ENCODE measurements at places on chromosomes 16 and 17.

DNA sequence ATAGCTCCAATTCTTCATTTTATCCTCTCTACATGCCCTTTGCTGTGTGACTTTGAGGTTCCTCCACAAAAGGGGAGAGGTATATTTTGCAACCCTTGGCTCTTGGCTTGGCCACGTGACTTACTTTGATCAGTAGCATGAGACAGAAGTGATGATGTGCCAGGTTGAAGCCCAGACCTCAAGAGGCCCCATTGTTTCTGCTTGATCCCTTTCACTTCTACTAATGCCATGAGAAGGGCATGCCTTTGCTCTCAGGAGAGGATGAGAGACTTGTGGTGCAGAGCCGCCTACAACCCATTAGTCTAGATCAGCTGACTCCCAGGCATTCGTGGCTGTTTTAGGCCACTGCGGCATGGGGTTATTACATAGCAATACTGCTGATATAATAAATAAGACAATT is 356.2 kb upstream of the SALL1 start:
- no peak for DNase-seq

DNA sequence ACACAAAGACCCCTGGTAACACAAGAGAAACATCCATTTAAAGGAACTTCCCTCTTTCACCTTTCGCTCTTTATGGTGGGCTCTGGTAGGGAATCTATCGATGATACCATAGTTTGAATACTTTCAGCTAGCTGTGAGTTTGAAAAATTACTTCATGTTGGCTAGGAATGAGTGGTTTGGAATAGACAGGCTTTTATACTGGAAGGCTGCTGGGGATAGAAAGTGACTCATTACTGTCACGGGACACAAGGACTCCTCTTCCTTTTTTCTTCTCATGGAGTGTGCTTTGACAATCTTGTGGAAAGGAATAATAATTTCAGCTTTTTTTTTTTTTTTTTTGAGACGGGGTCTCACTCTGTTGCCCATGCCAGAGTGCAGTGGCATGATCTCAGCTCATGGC is 76.9 kb downstream of the CYB561 start:
- no peak for DNase-seq

DNA sequence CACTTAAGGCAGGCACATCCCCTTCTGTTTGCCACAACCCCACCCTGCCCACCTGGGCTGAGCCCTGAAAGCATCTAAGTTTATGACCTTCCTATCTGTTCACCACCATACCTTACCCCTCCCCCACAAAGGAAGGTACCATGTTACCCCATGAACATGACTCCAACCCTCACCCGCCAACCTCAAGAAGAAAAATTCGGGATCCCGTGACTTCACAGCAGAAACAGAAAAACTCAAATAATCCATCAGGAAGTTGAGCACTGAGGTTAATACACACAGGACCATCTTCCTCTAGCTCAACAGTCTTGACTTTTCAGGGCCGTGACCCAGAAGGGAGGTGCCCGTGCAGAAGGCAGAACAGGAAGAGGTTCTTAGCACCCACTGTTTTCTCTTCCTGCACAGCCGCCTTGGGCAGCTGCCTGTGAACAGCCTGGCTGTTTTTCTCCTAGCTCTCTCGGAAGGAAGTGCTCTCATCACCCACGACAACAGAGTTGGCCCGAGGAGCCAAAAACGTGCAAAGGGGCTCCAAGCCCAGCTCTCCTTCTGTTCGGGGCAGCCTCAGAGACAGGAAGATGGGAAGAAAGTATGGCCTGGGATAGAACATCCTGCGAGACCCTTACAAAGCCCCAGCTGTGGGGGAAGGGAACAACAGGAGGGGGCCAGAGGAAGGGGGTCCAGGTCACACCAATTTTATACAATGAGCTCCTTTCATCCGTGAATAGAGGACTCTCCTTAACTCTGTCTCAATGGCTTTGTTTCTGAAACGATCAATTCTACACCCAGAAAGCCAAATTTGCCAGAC is 101.1 kb downstream of the XYLT1 start:
- DNase-seq, result peak; percentile 57

- no peak for DNase-seq
These were observed 94.0 kb upstream of the CDH5 start for GRCh38 chr16:66272461-66272860.

DNA sequence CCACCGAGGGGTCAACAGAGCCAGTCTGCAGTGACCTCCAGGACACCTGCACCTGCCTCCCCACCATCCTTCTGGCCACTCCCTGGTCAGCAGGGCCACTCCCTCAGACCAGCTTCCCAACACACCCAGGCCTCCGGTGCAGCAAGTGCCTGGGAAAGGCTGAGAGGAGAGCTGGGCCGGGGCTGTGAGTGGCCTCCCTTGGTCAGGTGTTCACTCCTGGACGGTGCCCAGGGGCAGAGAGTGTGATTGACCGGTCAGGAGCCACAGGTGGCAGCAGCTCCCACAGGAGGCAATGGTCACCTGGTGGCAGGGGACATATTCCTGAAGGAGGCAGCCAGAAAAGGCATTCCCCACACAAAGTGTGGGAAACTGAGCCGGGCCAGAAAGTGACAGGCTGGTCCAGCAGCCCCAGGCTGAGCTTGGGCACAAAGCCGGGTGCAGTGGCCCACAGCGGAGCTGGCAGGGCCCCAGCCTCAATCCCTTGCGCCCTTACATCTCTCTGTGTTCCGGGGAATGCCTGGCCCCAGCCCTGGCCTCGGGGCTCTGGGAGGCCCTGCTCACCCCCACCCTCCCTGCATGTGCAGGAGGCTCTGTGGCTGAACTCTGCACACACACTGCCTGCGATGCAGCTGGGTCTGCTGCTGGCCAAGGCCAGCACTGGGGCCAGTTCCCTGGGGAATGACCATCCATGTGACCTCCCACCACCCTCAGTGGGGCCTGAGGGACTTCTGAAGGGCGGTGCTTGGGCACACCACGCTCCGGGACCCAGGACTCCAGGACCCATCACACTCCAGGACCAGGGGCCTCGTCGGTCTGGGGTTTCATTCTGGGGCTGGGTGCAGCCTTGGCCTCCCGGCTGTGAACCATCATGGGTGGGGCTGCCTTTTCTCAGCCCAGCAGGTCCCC is 1.2 kb upstream of the C17orf99 start:
- DNase-seq, result no peak

- no peak for DNase-seq
These were observed 952 bp downstream of the CD300A start for GRCh38 chr17:74467221-74467951.

DNA sequence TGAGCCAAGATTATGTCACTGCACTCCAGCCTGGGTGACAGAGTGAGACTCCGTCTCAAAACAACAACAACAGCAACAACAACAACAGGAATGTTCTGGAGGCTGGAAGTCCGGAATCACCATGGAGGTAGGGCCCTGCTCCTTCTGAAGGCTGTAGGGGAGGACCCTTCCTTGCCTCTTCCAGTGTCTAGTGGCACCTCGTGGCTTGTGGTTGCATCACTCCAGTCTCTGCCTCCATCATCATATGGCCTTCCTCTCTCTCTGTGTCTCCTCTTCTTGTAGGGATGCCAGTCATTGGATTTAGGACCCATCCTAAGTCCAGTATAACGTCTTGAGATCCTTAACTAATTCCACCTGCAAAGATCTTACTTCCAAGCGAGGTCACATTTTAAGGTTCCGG is 14.0 kb downstream of the NAGPA start:
- DNase-seq, result no peak

DNA sequence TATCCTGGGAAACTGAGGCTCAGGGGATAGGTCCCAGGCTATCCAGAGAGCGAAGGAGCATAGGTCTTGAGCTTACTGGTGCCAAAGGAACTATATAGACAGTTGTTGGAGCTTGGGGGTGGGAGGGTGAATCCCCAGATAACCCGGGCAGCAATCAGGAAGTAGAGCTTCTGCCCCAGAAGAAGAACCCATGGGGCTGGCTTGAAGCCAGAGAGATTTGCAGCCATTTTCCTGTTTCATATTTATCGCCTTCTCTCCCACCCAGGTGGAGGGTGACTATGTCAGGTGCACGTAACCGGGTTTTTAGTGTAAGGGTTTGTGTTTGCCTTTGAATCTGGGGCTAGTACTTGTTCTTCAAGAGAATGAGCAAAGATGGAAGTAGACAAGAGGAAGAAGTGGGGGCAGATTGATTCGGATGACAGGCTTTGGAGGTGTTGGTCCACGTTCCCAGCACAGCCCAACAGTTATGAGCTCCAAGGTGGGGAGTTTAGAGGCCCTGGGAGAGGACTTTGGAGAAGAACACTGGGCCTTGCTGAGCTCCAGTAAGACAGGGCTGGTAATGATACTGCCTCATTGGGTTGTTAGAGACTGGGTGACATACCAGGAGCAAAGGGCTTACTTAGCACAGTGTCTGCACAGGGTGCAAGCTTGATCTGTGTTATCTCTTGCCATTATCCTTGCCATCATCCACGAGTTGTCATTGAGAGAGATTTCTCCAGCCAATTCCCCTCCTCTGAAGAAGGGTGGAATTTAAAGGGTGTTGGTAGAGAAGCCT is 145.6 kb downstream of the CCDC182 start:
- no peak for DNase-seq

- no peak for DNase-seq
These were observed 11.9 kb upstream of the DNASE1 start for GRCh38 chr16:3642397-3643094.

- DNase-seq, result no peak
These were observed 17.7 kb downstream of the ATP6V0A1 start for GRCh38 chr17:42476411-42476810.

- peak; percentile 76 for DNase-seq
These were observed 4.2 kb downstream of the SOCS1 start for GRCh38 chr16:11251525-11252481.

GRCh38 chr16:72092832-72093447 is 480 bp downstream of the TXNL4B start:
- no peak for DNase-seq

GRCh38 chr17:79878329-79878947 is 39.2 kb upstream of the CBX4 start:
- no peak for DNase-seq

- DNase-seq, result no peak
These were observed 1.7 kb upstream of the DVL2 start for GRCh38 chr17:7235693-7236665.

GRCh38 chr16:2250652-2251295 is 613 bp downstream of the ECI1 start:
- peak; percentile 40 for DNase-seq

GRCh38 chr16:59601452-59601851 is 867.3 kb upstream of the GOT2 start:
- DNase-seq, result no peak

GRCh38 chr17:68939195-68939594 is 16.0 kb downstream of the ABCA8 start:
- DNase-seq, result no peak

- no peak for DNase-seq
These were observed 26.9 kb upstream of the PABPN1L start for GRCh38 chr16:88893127-88893968.

DNA sequence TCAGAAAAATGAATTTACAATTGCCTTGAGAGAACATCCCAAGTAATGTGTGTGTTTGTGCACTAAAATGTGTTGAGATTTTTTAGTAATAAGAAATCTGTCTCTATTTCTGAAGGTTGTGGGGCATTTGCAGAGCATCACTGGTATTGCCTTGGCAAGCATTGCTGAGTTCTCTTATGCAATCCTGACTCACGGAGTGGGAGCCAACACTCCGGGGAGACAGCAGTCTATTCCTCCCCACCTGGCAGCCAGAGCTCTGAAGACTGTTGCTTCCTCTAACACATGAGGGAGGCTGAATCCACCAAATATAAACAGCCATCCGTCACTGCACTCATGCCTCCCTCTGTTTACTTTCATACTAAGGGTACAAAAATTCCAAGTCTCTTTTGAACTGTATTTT is 10.6 kb downstream of the CNTD1 start:
- DNase-seq, result no peak

DNA sequence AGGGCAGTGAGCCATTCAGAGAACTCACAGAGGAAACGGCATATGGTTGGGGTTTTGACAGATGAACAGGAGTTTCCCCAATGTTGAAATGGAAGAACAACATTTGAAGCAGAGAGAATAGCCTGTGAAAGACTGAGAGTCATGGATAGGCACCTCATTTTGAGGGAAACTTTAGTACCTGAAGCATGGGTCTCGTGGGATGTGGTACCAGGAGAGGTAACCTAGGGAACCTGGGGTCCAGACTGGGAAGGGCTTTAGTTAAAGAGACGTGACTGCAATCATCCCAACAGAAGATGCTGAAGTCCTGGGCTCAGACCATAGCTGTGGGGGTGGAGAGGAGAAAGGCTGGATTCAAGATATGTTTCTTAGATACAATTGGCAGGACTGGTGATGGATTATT is 137.8 kb upstream of the CCL2 start:
- no peak for DNase-seq

- DNase-seq, result no peak
These were observed 40.5 kb downstream of the C16orf82 start for GRCh38 chr16:27107185-27107592.

DNA sequence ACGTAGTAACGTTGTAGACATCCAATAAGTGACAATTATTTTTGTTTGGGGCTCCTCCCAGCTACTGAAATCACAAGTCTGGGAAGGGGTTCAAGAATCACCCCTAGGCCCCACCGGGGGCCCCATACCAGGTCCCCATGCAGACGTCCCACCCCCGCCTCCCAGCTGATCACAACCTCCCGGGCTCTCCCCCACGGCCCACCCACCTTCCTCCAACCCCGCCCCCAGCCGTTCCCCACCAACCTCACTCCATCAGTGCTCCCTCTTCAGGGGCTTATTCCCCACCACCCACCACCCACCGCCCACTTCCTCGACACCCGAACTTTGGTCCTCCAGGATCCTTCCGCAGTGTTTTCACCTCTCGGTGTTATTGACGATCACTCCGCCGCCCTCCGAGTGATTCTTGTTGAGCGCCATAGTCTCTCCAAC is 240 bp downstream of the WBP2 start:
- no peak for DNase-seq

GRCh38 chr16:89200124-89200849 is at the start of gene SLC22A31:
Gene SLC22A31, minus strand, starts transcription at chr16:89200537. Its CDS starts 36 bp downstream, at chr16:89200501.
- DNase-seq, result no peak

DNA sequence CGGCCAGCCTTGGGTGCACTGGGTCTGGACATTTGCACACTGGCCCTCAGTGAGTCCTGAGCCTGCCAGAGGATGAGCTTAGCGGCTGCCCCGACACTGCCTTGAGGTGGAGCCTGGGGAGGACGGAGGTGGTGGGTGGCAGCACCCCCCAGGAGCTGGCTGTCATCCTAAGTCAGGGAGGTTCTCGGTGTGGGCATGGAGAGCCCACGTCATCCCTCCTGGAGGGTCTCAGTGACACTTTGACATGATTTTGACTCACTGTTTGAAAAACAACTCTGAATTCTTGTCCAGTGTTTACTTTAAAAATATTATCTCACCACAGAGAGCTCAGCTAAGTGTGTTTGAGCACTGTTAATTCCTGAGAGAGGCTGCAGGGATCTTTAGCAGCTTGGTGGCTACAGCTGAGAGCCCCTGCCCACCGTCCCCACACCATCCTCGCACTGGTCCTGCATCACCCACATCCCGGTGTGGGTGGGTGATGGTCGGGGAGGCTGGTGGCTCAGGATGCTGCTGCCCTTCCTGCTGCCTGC is 63.1 kb downstream of the BANP start:
- no peak for DNase-seq

- no peak for DNase-seq
These were observed 7.9 kb downstream of the KCTD5 start for GRCh38 chr16:2689968-2690801.

All from activated naive CD4-positive, alpha-beta T cell (primary cell).